ENCODE measurements at places on chromosomes 5 and 9.

DNA sequence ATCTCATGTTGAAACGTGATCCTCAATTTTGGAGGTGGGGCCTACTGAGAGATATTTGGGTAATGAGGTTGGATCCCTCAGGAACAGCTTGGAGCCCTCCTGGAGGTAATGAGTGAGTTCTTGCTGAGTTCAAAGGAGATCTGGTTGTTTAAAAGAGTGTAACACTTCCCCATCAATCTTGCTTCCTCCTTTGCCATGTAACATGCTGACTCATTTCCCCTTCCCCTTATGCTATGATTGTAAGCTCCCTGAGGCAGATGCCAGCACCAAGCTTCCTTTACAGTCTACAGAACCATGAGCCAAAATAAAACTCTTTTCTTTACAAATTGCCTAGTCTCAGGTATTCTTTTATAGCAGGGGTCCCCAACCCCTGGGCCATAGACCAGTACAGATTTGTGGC is 352.3 kb downstream of the SLCO4C1 start:
- DNase-seq: no peak

DNA sequence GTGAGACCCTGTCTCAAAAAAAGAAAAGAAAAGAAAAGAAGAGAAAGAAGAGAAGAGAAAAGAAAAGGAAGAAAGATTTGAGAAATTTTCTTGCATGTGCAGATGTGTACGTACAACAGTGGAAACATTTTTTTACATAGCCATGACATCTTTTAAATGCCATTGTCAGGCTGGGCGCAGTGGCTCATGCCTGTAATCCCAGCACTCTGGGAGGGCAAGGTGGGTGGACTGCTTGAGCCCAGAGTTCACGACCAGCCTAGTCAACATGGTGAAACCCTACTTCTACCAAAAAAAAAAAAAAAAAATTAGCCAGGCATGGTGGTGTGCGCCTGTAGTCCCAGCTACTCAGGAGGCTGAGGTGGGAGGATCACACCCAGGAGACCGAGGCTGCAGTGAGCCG is 6.6 kb downstream of the LMAN2 start:
- no peak for DNase-seq

GRCh38 chr9:78369639-78370219 is 72.8 kb downstream of the PSAT1 start:
- DNase-seq: no peak

DNA sequence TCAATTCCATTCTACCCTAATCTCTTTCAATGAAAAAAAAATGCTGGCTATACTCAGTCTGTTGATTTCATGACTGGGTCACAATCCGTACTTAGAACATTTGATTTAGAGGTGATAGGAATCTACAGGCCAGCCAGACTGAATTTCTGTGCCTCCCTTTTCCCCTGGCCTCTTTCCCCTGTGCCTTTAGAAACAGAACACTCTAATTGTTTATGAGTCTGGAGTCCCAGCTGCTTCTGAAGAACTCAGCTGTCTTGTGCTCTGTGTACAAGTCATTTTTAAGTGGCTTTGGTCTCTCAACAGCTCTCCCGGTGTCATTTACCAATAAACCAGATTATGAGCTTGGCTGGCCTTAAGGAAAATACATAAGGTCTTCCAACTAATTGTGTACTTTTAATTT is 94.1 kb upstream of the ITGA2 start:
- DNase-seq: no peak

Data from AG09309 (cell line).